ENCODE measurements at places on chromosomes 6 and 20. TPM values are rescaled to one million over a fixed set of nuclear protein-coding genes. Genes with fewer than 3 reads are reported as not detected.

The DNAH8 gene
- not detected for total RNA-seq

GRCh38 chr6:3623451-3624249 lies 127.9 kb downstream of the PXDC1 start:
- H3K27me3 ChIP-seq, result peaks cover 5% of the 10 kb centered on the region
- H3K36me3 ChIP-seq, result peaks cover 7% of the 10 kb centered on the region
- DNase-seq, result no peak

DNA sequence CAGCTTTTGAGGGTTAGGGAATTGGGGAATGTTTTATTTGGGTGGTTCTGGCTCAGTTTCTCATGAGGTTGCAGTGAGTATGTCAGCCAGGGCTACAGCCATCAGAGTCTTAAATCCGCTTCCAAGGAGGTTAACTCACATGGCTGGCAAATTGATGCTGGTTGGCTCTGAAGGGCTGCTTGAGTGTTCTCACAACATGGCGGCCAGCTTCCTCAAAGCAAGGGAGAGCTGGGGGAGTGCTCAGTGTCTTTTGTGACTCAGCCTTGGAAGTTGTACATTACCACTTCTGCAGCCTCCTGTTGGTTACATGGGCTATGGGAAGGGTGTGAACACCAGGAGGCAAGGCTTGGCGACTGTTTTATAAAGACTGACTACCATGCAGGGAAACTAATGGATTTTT lies 17.8 kb upstream of the PPP1R3G start:
- no peaks in the 10 kb centered on the region for H3K4me1 ChIP-seq
- H3K36me3 ChIP-seq, result no peaks in the 10 kb centered on the region
- no peak overlapping the region for H3K4me3 ChIP-seq
- no peaks in the 10 kb centered on the region for H3K27me3 ChIP-seq

DNA sequence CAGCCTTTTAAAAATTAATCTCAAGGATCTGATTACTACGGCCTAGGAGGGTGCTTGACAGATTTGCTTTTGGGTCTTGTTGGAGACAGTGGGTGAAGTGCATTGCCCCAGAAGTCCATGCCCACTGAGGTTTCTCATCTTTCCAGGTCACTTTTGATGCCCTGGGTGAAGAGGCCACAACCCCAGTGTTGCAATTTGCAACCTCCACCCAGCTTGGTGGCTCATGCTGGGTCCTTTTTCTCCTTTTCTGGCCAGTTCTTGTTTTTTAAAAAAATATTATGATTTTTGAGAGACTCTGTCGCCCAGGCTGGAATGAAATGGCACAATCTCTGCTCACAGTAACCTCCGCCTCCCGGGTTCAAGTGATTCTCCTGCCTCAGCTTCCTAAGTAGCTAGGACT lies 9.4 kb downstream of the STX11 start:
- H3K27me3 ChIP-seq, result peaks cover 2% of the 10 kb centered on the region
- no peaks in the 10 kb centered on the region for H3K36me3 ChIP-seq
- DNase-seq, result no peak
- H3K27ac ChIP-seq, result no peak overlapping the region
- H3K4me3 ChIP-seq, result no peak overlapping the region
- H3K4me1 ChIP-seq, result no peaks in the 10 kb centered on the region

DNA sequence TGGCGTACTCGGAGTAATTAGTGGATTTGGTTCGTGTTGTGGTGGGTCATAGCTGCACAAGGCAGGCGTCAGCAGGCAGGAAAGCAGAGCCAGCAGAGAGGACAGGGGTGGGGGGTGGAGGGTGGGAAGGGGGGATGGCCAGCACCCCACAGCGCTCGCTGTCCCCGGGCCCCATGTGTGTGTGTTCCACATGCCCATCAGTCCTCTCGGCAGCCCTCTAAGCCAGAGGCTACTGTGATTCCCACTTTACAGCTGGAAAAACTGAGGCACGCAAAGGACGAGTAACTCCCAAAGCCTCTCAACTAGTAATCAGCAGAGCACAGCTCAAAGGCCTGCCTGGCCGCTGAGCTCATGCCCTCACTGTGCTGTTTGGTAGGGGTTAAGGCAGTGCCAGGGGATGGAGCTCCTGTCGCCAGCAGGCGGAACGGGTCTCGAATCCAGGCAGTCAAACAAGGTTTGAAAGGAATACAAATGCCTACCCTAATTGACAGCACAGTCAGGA lies 175.2 kb downstream of the ZDHHC14 start:
- peaks cover 11% of the 10 kb centered on the region for H3K4me1 ChIP-seq
- no peak overlapping the region for H3K27ac ChIP-seq
- H3K36me3 ChIP-seq, result no peaks in the 10 kb centered on the region
- peaks cover 2% of the 10 kb centered on the region for H3K27me3 ChIP-seq
